Fibroblast of skin of right biceps (primary cell): ENCODE measurements at places on chromosomes 12 and 14.

- peak; percentile 44 for DNase-seq
Observed at GRCh38 chr14:51716610-51717009, 64.9 kb downstream of the FRMD6 start.

DNA sequence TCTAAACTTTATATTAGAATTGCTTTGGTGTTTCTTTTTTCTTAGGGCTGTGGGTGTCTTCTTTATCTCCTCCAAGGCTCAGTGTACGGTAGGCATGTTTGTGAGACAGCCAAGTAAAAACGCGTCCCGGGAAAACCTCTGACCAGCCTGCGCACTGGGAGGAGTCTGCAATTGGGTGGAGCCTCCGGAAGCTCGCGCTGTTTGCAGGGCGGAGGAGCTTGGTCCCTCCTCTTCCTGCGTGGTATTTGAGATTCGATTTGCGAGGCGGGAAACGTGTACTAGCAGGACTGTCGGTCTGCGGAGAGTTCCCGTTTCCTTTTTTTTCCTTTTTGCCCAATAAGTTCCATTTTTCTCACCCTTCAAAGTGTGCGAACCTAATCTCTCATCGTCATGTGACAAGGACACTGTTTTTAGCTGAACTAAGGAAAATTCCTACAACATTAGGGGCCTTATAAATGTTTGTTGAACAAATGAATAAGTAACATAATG, 182.1 kb upstream of the OTX2 start:
- DNase-seq = no peak

DNA sequence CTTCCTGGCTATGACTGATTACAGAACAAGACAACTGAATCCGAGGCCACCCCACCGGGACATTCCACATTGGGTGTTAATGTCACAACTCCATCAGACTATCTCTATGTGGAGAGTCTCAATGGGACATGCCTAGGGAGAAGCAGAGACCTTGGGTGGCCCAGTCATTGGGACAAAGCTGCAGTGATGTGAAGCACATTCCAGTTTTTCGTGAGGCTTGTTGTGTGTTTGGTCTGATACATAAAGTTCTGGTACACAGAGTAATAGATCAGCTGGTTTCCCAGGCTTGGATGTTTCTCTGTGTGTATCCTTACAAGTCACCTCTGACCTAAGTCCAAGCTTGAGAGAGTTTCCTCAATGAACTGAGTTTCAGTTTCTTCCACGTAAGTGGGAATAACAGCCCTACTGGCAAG, 42.3 kb downstream of the CPM start:
- no peak for DNase-seq

GRCh38 chr12:126107659-126108058, 1042.4 kb downstream of the AACS start:
- DNase-seq = no peak

DNA sequence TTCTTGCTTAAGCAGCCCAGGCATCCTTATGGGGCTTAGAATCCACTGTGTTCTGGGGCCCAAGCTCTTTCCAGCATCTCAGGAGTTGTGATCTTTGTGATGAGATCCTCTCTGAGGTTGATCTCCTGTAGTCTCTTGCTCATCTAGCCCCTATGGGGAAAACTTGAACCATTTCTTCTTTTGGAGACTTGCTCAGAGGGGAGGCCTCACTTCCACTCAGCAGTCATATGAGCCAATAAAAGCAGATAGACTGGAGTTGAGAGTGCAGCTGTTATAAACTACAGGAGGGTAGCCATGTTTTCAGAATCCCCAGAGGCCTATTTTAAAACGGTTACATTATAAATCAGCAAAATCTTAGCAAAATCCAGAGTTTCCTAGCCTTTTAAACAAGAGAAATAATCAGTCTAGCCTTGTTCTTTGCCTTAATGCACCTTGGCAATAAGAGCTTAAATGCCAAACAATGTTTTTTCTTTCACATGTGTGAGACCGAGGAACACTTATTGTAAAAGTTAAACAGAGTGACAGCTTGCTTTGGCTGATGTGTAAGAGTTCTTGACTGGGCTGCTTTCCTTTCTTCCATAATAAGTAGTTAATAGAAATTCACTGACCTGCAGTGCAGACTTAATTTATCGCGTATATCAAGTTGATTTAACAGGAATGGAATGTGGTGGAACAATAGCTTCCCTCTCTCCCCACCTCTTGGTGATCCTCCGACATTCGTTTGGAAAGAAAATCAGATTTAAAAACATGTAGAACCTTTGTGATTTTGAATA, 168.3 kb downstream of the NEDD1 start:
- DNase-seq = no peak

- DNase-seq = peak; percentile 92
Observed at GRCh38 chr12:80648881-80649280, 58.6 kb upstream of the MYF6 start.

DNA sequence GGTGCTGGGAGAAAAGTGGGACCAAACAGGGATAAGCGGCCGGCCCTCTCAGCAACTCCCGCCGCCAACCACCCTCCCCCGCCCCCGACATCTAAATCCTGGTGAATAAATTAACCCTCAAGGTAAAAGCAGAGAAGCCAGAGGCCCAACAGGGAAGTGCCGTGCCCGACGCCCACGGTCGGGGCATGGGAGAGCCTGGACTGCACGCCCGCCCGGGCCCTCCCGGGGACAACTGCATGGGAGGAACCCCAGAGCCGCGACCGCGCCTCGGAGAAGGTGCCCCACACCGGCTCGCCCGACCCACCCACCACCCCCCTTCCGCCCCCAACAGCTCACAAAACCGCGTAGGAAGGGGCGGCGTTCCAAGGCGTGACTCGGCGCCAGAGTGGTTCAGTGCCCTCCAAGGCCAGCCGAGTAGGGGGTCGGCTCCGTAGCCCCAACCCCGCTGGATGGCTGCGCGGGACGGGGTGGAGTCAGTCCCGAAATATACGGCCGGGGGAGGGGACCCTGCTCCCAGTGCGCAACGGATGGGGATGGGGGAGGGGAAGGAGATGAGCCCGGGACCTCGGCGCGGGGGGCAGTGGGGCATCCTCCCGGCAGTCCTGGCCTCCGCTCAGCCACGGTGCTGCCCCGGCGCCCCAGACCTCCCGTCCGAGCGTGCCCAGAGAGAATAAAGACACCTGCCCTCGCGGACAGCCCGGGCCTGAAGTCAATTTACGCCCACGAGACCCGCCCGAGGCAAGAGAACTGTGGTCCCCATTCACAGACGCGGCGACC, 732 bp downstream of the SLC25A29 start:
- DNase-seq = peak; percentile 25

GRCh38 chr14:35416108-35416750, 11.7 kb upstream of the NFKBIA start:
- peak; percentile 30 for DNase-seq

- DNase-seq = peak; percentile 49
Observed at GRCh38 chr12:85784096-85784720, 52.0 kb downstream of the RASSF9 start.

GRCh38 chr12:130203151-130203550, 40.9 kb downstream of the FZD10 start:
- no peak for DNase-seq

GRCh38 chr12:2615665-2616402, 178.9 kb upstream of the FKBP4 start:
- peak; percentile 89 for DNase-seq

DNA sequence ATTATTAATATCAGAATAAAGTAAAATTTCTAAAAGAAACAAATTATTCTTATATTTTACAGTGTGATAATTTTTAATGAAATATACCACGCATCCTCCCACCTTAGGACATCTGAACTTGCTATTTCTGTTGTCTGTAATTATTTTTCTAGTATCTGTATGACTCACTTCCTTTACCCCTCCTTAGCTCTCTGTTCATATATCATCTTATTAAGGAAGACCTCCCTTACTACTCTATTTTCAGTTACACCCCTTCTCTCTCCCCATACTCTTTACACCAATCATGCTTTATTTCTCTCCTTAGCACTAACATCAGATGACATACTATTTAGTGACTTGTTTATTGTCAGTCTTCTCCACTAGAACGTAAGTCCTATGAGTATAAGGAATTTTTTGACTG, 34.2 kb upstream of the C12orf50 start:
- peak; percentile 14 for DNase-seq

DNA sequence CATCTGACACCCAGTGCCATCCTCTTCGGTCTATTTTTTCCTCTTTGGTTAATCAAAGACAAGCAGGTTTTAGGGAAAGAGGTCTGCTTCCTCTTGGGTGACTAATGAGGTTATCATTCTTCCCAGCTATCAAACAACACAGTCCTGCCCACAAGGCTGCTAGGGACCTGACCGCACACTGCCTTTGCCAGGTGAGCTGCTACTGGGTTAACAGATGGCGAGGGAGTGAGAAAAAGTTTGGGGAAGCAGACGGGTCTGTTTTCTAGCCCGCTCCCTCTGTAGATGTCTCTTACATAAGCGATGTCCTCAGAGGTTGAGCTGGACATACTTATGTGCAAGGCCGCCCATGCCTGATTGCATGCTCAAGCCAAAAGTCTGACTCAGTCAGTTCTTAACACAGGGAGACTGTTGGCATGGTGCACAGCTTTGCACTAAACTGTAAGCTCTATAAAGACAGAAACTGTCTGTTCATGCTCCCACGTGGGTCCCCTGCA, 94.1 kb downstream of the SLC15A4 start:
- no peak for DNase-seq

DNA sequence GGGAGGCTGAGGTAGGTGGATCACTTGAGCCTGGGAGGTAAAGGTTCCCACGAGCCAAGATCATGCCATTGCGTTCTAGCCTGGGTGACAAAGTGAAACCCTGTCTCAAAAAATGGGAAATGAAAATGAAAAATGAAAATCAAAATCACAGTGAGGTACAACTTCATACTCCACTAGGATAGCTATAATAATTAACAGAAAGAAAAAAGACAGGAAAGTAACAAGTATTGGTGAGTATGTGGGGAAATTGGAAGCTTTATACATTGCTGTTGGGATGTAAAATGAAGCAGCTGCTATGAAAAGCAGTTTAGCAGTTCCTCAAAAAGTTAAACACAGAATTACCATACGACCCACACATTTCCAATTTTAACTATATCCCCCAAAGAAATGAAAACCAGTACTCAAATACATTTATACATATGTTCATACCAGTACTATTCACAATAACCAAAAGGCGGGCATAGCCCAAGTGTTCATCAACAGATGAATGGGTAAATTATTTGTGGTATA, 22.2 kb downstream of the SGPP1 start:
- DNase-seq = no peak

DNA sequence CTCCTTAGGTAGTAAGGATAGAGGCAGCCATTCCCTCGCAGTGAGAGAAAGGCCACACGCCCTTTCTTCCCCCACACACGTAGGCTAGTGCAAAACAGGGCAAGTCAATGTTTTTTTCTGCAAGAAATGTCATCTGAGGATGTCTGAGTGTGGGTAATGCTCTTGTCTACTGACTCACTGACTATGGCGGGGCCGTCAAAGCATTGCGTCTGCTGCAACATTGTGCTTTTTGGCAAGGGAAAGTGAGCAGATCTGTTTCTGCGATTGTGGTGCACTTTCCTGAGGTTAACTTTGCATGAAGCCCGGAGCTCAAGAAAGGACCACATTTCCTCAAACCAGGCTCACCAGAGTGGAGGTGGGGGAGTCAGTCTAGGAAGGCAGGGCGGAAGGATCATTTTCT, 181.6 kb upstream of the GZMB start:
- DNase-seq = no peak

DNA sequence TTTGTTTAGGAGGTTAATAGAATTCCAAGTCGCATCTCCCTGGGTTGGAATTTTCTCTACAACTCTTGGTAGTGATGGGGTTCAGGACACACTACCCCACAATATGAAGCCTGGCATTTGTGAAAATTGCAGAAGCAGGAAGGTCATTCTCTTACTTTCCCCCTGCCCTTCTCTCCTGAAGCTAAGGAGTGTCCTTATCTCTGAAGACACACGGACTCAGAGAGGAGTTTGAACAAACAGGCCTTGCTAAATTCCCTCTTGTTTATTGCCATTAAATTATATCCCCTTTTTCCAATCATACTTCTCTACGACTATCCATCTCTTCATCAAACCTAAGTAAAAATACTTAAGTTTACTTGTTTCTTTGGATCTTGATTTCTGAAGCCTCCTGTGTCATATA, 443.0 kb downstream of the RAD51B start:
- no peak for DNase-seq

DNA sequence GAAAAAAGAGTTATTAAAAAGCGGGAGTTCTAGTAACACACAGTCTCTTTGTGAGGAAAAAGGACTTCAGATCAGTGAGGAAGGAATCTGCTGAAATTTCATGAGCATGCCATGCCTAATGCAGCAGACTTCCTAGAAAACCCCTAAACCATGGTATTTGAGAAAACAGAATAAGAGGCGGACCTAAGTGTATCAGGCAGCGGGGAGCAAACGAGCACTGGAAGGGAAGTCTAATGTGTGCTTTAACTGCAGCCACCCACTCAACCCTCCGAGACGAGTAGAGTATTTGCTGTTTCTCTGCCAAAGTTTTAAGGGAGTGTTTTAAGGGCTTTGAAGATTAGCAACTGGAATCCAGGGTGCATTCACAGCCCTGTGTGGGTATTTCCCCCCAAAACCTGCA, 36.5 kb downstream of the ACADS start:
- peak; percentile 29 for DNase-seq

DNA sequence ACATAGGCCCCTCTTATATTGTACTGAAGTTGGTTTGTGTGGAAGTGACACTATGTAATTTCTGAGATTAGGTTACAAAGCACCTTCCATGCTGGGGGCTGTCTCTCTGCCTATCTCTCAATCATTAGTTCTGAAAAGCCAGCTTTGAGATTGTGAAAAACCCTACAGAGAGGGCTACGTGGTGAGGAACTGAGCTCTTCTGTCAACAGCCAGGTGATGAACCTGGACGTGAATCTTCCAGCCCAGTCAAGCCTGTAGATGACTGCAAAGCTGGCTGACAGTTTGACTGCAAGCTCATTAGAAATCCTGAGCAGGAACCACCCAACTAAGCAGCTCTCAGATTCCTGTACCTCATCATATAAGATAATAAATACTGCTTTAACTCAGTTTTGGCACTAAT, 36.3 kb upstream of the BBS10 start:
- no peak for DNase-seq

GRCh38 chr12:82425241-82425640, 66.9 kb downstream of the METTL25 start:
- peak; percentile 75 for DNase-seq
